Omental fat pad (tissue), 4 donors: ENCODE measurements at places on chromosomes 16 and 17. TPM values are rescaled to one million over a fixed set of nuclear protein-coding genes. Genes with fewer than 3 reads are reported as not detected.

GRCh38 chr17:66834919-66835454 lies at the start of gene CACNG5:
TSS of gene CACNG5 (plus strand) at chr17:66835117. CDS start at chr17:66877333, 42,216 bp downstream.
- DNase-seq, result no peak

- no peak for DNase-seq
Observed at GRCh38 chr16:1890024-1890707, 18.2 kb upstream of the MEIOB start.

- no peak for DNase-seq
Observed at GRCh38 chr16:89134269-89134668, 37.3 kb upstream of the CDH15 start.

DNA sequence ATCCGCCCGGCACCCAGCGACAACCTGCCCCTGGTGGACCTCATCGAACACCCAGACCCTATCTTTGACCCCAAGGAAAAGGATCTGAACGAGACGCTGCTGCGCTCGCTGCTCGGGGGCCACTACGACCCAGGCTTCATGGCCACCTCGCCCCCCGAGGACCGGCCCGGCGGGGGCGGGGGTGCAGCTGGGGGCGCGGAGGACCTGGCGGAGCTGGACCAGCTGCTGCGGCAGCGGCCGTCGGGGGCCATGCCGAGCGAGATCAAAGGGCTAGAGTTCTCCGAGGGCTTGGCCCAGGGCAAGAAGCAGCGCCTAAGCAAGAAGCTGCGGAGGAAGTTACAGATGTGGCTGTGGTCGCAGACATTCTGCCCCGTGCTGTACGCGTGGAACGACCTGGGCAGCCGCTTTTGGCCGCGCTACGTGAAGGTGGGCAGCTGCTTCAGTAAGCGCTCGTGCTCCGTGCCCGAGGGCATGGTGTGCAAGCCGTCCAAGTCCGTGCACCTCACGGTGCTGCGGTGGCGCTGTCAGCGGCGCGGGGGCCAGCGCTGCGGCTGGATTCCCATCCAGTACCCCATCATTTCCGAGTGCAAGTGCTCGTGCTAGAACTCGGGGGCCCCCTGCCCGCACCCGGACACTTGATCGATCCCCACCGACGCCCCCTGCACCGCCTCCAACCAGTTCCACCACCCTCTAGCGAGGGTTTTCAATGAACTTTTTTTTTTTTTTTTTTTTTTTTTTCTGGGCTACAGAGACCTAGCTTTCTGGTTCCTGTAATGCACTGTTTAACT lies 1.0 kb downstream of the NOG start:
- DNase-seq, result no peak

DNA sequence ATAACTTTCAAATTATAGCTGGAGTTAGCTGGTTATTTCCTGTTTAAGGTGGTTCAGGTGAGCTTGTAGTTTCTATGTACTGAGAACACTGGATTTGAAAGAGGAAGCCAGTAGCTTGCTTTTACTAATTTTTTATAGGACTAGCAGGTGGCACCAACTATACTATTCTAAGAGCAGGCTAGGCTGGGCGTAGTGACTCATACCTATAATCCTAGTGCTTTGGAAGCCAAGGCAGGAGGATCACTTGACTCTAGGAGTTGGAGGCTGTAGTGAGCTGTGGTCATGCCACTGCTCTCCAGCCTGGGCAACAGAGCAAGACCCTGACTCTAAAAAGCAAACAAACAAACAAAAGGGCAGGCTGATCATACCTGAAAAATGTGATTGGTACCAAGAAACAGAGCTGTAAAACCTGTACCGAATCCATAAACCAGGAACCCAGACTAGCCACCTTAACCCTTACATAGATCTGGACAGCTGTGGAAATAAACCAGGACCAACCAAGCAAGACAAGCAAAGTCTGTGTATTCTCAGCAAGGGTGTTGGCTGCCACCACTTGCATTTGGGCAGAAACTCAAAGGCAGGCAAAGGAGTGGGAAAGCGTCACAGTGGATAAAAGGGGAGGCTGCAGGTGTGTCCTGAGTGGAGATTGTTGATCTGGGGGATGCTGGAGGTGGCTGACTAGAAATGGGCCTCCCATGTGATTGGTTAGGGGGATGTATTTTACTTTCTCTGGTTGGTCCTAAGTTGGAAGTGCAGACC lies 36.3 kb downstream of the SLC47A1 start:
- no peak for DNase-seq

DNA sequence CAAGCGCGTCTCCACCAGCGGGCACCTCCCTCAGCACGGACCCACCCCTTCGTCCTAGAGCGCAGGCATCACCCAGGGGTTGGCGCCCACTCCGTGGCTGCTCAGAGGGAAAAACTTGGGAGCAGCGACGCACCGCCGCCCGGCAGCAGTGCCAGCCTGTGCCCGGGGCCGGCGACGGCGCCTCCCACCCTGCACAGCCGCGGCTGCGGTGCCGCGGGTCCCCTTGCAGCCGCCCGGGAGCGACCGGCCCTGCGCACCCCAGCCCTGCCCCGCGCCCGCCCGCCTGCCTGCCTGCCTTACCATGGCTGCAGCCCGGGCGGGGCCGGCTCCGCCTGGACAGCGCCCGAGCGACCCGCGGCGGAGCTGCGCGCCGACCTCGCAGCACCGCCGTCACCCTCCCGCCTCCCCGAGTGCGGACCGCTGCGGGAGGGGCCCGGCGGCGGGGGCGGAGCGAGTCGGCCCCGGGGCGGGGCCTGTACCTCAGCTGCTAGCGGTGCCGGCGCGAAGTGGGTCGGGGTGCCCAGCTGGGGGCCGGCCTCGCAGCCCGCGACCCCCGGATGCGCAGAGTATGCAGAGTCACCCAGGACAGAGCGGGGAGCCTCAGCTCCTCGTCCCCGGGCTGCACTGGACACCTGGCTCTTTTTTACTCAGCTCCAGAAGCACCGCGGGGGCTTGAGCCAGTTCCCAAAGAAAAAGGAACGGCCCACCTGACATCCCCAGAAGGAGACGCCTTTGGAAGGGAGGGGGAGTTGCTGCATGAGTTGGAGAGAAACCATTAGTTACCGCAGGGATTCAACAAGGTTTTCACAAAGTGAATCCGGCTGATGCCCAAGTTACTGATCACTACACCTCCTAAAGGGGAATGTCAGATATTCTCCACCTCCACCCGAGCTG lies 17.5 kb upstream of the MTMR4 start:
- no peak for DNase-seq

DNA sequence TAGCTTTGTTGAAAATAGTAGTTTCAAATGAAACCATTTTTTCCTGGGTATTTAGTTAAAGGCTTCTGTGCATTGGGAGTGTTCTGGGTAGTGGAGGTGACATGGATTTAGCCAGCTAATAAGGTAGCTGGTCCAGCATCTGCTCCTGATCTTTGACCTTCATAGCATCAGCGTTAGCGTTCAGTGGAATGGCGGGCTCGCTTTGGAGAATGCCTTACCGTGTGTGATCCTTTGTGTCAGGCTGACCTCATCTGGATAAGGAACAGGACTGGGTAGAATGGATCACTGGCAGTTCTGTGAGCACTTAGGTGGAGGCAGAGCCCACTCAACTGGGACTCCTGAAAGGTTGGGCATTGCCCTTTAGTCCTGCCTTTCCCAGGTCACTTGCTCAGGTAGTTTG lies 3.7 kb downstream of the SAP30BP start:
- no peak for DNase-seq

GRCh38 chr17:8418471-8418870 lies 17.2 kb upstream of the NDEL1 start:
- DNase-seq, result no peak

- no peak for DNase-seq
Observed at GRCh38 chr16:12747261-12747660, 56.4 kb downstream of the CPPED1 start.

GRCh38 chr17:80804466-80804865 lies 187.2 kb upstream of the CHMP6 start:
- no peak for DNase-seq

DNA sequence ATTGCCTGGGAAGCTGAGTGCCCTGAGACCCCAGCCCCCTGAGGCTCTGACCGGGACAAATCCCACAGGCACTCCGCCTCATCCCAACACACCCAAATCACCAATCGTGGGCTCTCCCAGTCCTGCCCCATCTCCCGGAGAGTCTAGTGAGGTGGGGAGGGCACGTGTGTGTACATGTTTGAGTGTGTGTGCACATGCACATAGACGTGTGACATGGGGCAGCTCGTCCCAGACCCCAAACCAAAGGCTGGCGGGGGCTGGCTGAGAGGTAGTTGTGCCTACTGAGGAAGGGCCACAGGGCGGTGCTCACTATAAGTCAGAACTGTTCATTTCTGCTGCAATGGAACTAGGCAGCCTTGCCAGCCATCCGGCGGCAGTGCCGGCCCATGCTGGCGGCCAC lies 8.6 kb downstream of the SNAI3 start:
- DNase-seq, result no peak

DNA sequence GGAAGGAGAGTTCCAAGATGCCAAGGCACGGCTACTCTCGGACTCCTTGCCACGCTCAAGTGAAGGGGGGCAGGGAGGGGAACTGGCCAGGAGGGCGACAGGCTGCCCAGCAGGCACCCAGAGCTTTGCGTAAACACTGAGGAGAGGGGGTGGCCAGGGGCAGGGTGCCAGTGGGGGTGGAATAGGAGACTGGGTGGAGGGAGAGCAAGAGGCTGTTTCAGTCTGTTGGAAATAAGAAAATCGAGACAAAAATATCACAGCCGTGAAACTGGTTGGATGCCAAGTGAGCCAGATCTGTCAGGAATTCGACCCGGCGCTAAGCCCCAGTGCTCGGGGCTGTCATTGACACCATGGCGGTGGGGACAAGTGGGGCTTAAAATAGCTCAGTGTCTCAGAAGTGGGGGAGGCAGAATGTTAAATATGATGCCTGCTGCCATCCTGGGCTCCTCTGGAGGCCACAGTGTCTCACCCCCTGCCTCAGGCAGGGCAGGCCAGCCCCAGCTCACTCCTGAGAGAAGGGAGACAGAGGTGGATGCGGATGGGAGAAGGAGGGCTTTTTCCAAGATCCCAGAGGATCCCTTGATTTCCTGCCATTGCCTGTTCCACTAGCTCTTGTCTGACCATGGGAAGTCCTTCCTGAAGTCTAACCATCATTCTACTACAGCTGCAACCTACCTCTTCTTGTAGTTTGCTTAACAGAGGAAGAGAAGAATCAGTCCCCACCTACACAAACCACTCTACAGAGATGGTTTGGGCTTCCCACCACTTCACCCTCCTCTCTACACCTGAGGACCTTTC lies 9.5 kb downstream of the PNMT start:
- no peak for DNase-seq

DNA sequence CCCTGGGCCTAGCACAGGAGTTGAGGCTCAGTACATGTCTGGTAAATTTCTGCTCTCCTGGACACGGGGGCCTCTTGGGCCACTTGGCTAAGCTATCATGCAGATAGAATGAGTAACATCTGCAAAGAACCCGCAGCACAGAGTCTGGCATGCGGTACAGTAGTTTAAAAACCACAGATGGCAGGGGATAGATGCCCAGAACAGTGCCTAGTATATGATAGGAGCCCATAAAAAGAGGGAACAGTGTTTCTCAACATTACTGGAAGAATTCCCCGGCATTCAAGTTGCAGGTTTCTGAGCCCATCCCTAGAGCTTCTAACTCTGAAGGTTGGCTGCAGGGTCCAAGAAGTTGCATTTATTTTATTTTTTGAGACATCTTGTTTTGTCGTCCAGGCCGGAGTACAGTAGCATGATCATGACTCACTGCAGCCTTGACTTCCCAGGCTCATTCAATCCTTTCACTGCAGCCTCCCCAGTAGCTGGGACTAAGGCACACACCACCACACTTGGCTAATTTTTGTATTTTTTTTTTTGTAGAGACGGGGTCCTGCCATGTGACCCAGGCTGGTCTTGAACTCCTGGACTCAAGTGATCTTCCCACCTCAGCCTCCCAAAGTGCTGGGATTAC lies 5.8 kb downstream of the CDIPT start:
- no peak for DNase-seq

GRCh38 chr17:36755586-36755985 lies 154.2 kb downstream of the MRM1 start:
- no peak for DNase-seq

- DNase-seq, result no peak
Observed at GRCh38 chr17:4249452-4250029, 14.2 kb downstream of the ANKFY1 start.

GRCh38 chr16:73878611-73879010 lies 418.0 kb upstream of the PSMD7 start:
- DNase-seq, result no peak

GRCh38 chr17:17358060-17358751 lies 55.0 kb downstream of the NT5M start:
- DNase-seq, result no peak

- DNase-seq, result no peak
Observed at GRCh38 chr16:69942099-69942491, 9.0 kb upstream of the CLEC18A start.

DNA sequence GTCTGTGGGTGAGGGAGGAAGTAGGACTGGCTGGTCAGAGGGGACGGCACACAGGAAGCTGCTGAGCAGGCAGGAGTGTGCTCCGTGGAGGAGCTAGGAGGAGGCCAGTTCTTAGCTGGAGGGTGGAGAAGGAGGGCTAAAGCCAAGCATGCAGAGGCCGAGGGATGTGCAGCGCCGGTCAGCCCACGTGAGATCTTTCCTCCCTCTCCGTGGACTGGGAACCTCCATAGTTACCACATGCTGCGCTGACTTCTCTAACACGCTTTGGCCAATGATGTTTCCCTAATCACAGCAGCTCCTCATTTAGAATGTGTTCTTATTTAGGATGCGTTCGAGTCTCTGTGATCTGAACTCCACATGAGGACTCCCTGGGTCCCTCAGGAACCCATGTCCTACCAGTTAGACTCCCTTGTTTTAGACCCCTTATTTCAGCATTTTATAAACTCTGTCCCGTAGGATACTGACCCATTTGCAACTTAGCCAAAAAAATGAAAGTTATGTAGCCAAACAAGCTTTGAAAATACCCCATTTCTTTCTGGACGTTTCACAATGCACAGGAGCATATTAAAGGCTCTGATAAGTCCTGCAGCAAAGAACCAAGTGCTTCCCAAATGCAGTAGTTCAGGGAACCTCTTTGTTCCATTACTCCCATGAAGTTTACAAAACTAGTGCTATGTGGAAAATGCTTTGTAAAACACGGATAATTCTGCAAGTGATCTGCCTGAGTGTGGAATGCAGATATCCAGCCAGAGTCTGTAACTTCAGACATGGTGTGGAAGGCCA lies 51.4 kb downstream of the IRF8 start:
- no peak for DNase-seq

GRCh38 chr16:50856991-50857390 lies 115.1 kb downstream of the CYLD start:
- no peak for DNase-seq

- DNase-seq, result no peak
Observed at GRCh38 chr16:35749253-35750141, 2290.1 kb downstream of the TP53TG3F start.

GRCh38 chr17:47949946-47950345 lies 7.7 kb downstream of the PRR15L start:
- no peak for DNase-seq

The SOX9 gene
- 0.50 TPM for total RNA-seq

The MAP2K6 gene
- 3.5 TPM for total RNA-seq

The SKA2 gene
- 16.1 TPM for total RNA-seq

The PSMC3IP gene
- total RNA-seq, result 4.7 TPM

The HERPUD1 gene
- total RNA-seq, result 161 TPM

The KRTAP17-1 gene
- not detected for total RNA-seq

The TNP2 gene
- not detected for total RNA-seq

The EFCAB5 gene
- 0.47 TPM for total RNA-seq

The SLC16A11 gene
- 0.60 TPM for total RNA-seq
